ENCODE measurements at places on chromosomes 11 and 22. TPM values are rescaled to one million over a fixed set of nuclear protein-coding genes. Genes with fewer than 3 reads are reported as not detected.
A peak's percentile ranks its signal among the peaks of the same experiment; 100 is the strongest.

DNA sequence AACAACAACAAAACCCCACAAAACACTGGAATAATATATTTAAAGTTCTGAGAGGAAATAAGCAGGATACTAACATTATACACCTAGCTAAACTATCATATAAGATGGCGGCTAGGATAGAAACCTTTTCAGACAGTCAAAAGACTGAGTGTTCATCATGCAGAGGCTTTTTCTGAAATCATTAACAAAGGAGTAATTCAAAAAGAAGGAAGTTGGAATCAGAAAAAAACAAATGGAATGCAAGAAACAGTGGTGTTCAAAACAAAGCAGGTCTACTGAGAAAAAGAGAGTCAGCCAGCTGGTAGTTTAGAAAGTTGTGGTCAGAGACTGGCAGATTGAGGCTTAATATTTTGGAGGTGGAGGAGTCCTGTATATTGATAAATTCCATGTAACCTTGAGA, 30.1 kb upstream of the ZBTB44 start:
- DNase-seq, result no peak

GRCh38 chr11:132523929-132524328, 1008.4 kb downstream of the OPCML start:
- peak; percentile 83 for DNase-seq

GRCh38 chr11:2747248-2748027, 47.6 kb upstream of the KCNQ1OT1 start:
- DNase-seq, result no peak

- DNase-seq, result no peak
These were observed 996.7 kb upstream of the CHORDC1 start for GRCh38 chr11:91219535-91219934.

- DNase-seq, result no peak
These were observed 12.2 kb upstream of the RHOD start for GRCh38 chr11:67044496-67044895.

- no peak for DNase-seq
These were observed 10.6 kb downstream of the MICAL2 start for GRCh38 chr11:12121011-12121410.

DNA sequence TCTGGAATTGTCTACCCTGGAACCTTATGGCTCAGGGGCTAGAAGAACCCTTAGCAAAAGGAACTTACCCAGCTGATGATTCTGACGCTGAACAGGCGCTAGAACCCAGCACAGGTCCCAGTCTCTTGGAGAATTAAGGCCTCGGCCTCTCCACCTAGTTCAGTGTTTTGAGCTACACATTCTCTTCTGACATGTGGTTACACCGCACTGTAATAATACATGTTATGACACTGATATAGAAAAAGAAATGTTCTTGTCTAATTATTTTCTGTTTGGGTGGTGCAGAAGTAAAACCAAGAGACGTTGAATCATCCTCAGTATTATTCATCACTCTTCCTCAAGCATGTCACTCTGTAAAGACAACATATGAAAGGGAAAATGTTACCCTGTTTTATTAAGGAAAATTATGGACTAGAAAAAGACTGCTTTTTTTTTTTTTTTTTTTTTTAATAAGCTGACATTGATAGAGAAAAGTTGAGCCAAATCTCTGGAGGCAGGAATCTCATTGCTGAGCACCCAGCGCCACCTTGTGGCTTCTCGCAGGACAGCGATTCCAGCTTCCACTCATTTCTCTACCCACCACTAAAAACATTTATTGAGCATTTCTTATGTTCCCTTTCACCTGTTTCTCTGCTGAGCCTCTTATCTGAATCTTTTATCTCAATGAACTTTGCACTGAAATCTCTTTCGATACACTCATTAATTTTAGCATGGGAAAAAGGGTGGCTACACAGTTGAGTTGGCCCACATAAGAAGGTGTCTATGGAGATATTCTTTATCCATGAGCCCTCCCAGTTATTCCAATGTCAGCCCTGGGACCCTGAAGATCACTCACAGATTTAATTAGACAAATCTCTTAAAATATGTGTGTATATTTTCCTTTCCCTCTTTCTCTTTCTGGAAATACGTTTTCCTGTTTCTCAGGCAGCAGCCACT, 12.6 kb upstream of the APLNR start:
- DNase-seq, result no peak

- no peak for DNase-seq
These were observed 6.6 kb upstream of the POU2F3 start for GRCh38 chr11:120233207-120233803.

GRCh38 chr22:32509045-32509444, 34.4 kb downstream of the FBXO7 start:
- no peak for DNase-seq

GRCh38 chr11:114060392-114061047, 1.0 kb downstream of the ZBTB16 start:
- no peak for DNase-seq

DNA sequence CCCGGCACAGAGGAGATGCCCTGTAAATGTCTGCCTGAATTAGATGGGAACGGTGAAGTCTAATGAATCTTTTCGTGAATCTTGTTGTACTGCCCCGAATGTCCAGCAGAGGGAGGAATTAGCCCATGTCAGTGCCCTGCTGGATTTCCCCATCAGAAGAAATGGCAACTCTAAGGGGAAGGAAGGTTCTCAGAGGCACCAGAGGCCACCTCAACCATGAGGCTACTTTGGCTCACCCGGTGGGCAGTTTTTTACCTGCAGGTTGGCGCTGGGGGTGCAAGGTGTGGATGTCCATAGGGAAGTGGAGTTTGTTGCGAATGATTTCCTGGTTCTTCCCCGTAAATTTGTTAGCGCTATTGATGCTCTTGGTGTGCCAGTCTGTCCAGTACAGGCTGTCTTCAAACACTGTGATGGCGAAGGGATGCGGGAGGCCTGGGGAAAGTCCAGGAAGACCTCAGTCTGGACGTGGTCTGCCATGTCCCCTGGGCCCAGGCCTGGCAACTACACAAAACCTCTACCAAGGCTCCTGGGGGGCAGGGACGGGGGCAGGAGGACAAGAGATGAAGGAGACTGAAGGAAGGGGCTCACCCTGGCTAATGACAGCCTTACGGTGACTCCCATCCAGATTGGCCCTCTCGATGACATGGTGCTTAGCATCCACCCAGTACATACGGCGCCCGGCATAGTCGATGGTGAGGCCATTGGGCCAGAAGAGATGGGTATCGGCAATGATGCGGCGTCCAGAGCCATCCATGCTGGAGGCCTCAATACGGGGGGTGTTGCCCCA, 28.5 kb downstream of the LRP4 start:
- DNase-seq, result peak; percentile 95

DNA sequence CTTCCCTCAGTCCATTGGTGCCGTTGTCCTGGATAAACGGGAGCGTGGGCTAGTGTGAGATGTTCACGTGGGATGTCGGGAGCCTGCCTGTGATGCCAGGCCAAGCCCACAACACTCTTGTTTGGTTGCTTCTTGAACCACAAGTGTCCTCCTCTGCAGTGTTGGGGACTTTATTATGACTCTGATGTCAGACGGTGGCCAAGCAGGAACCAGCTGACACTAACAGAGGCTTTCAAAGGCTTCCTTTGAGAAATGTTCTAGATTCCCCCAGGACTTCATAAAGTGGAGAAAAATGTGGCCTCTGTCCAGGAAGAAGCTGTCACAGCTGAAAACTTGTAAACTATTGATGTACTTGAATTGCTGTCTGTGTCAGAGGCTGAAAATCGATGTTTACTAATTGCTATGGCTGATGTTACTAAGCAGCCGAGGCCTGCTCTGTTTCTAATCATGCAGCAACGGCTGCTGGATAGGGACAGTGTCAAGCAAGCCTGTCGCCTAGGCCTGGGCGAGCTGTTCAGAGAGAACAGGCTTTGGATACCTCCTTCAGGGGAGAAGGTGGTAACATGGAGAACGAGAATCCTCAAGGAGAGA, 131.7 kb downstream of the TBC1D22A start:
- DNase-seq, result no peak

- no peak for DNase-seq
These were observed 7.7 kb upstream of the RTN4R start for GRCh38 chr22:20275836-20276235.

GRCh38 chr22:31695423-31695822, 33.4 kb upstream of the PISD start:
- no peak for DNase-seq

The ACRV1 gene
- total RNA-seq, result not detected

The OR51E1 gene
- total RNA-seq, result 1.2 TPM

The VPREB3 gene
- total RNA-seq, result not detected

The CATSPER1 gene
- not detected for total RNA-seq

The ZBTB16 gene
- 175 TPM for total RNA-seq

The CRYBB2 gene
- not detected for total RNA-seq

The SSTR3 gene
- total RNA-seq, result not detected

The PRDM11 gene
- total RNA-seq, result 43.2 TPM

The HPX gene
- total RNA-seq, result 1.2 TPM

The FAM111A gene
- total RNA-seq, result 22.4 TPM

The HNRNPUL2 gene
- total RNA-seq, result 41.9 TPM

The INPP5J gene
- total RNA-seq, result 2.1 TPM

The ADAMTS8 gene
- 55.5 TPM for total RNA-seq

The SAA4 gene
- not detected for total RNA-seq

The CSRP3 gene
- total RNA-seq, result not detected

The SMC1B gene
- total RNA-seq, result 0.13 TPM
